ENCODE measurements at places on chromosomes 5 and 9. TPM values are rescaled to one million over a fixed set of nuclear protein-coding genes. Genes with fewer than 3 reads are reported as not detected.

Gene CNTNAP3B
- total RNA-seq: 16.6 TPM

Gene LCN15
- not detected for total RNA-seq

Gene CDO1
- total RNA-seq: 0.09 TPM

Gene AIF1L
- 1.3 TPM for total RNA-seq

Gene CARTPT
- not detected for total RNA-seq

Gene MORN5
- total RNA-seq: not detected

Gene AGPAT2
- total RNA-seq: 99.5 TPM

Gene NKD2
- 12.0 TPM for total RNA-seq

Gene PCDHGB4
- total RNA-seq: 0.66 TPM

Data from A549 treated with CpdA at 1 μM for 4 hours (cell line).